ENCODE measurements at places on chromosomes 6 and 20.

DNA sequence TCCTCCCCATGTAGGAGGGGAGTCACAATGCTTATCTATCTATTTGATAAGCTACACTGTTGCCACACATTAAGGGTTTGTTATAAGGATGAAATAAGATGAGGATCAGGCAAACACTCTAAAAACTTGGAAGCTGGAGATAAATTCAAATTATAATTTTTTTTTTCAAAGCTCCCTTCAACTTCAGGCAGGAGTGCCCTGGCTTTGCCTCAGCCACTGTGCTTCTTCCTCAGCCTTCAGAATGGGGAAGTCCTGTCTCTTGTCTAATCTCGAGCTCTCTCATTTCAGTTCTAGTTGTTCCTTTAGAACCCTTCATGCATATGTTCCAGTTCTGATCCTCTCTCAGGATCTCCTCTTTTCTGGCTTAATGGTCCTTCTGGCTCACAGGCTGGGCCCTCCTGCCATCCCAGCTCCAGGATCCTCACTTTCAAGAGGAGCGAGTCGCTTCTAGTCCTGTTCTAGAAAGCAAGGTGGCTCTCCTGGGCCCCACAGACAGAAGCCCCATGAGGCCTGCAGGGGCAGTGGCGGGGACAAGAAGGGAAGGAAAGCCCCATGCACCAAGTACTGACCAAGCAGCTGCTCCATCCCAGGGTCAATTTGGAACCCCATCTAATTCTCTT, 164.3 kb downstream of the VEGFA start:
- DNase-seq = no peak

DNA sequence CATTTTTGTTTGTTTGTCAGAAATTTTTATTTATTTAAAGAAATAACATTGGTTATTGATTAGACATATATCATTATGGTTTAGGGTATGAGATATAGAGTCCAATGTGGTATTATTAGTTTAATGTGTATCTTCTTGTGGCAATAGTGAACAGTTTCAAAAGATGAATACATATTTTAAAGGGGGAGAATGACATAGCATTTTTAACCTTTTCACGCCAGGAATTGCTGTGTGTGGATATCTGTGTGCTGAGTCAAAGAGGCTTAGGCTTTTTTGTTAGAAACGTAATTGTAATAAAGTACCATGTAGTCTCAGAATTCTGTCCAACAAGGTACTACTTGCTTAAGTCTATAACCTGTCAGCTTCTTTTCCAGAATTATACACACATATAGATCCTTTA, 451.6 kb downstream of the ADGRB3 start:
- no peak for DNase-seq

DNA sequence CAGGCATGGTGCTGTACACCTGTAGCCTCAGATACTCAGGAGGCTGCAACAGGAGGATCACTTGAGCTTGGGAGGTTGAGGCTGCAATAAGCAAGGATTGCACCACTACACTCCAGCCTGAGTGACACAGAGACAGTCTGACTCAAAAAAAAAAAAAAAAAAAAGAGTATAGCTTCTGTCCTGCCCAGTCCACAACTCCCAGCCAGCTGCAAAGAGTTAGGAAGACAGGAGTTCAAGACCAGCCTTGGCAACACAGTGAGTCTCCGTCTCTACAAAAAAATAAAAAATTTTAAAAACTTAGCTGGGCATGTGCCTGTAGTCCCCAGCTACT, 28.3 kb upstream of the TLDC2 start:
- no peak for DNase-seq

- no peak for DNase-seq
Measured at GRCh38 chr20:45427236-45428149, 11.6 kb downstream of the PIGT start.

- no peak for DNase-seq
Measured at GRCh38 chr6:140153703-140154102, 779.3 kb upstream of the CITED2 start.

GRCh38 chr6:62150048-62150663, 135.9 kb downstream of the KHDRBS2 start:
- peak; percentile 6 for DNase-seq

GRCh38 chr6:2626401-2626800, 124.3 kb downstream of the MYLK4 start:
- no peak for DNase-seq

- DNase-seq = no peak
Measured at GRCh38 chr6:11580686-11581405, 43.3 kb downstream of the TMEM170B start.

DNA sequence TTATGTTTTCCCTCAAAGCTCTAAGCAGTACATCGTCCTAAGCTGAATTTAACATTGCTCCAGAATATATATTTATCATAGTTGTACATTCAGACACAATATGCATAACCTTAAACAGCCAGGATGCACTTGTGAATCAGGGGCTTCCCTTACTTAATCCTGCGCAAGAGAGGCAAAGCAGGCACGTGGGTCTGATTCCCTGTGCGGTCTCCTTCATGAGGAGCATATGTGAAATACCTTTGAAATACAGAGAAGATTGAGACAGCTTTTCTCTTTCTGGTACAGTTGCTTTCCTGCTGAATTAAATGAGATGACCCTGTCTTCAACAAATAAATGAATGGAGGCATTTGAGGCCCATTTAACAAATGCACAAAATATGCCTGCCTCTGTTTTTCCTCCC, 1.5 kb downstream of the HTR1E start:
- DNase-seq = no peak

DNA sequence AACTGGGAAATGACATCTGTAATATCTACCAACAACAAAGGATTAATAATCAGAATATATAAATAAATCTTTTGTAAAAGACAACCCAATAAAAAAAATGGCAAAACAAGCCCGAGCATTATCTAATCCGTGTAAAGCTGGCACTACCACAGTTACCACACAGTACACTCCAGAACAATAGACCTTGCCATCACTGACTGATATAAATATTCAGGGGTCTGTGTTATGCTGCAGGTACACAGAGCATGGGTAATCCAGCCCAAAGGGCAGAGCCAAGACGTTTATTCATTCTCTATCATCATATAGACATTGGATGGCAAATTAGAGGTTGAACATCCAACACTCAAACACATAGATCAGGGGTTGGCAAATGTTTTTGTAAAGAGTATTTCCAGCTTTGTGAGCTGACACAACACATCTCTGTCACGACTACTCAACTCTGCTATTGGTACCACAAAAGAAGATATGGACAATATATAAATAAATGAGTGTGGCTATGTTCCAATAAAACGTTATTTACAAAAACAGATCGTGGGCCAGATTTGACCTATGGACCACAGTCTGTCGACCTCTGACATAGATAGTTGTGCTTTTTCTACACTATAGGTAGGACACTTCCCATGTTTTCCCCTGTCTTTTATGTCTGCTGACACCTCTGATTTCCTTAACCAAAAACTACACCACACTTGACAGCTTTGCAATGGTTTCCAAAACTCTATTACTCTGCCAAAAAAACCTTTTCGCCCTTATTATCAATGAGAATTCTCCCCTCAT, 4.5 kb downstream of the NCOA6 start:
- no peak for DNase-seq

GRCh38 chr20:63577317-63577894, 3.4 kb upstream of the HELZ2 start:
- no peak for DNase-seq

DNA sequence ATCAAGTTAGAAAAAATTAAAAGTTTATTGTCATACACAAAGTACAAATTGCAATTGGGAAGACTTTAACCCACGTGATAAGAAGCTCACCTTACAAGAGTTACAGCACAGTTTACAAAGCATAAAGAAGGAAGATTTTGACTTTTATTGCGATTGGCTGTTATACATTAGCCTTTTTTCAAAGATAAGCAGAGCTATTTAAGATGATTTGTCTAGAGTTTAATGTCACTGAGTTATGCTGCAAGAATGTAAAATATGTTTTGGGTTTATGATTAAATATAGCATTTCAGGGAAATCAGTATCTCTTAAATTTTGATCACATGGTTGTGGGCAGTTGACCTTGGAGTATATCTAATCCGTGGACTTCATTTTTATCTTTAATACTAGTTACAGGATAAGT, 664.2 kb upstream of the PTCHD4 start:
- DNase-seq = no peak

- DNase-seq = no peak
Measured at GRCh38 chr20:59018817-59019216, 412 bp upstream of the TUBB1 start.

DNA sequence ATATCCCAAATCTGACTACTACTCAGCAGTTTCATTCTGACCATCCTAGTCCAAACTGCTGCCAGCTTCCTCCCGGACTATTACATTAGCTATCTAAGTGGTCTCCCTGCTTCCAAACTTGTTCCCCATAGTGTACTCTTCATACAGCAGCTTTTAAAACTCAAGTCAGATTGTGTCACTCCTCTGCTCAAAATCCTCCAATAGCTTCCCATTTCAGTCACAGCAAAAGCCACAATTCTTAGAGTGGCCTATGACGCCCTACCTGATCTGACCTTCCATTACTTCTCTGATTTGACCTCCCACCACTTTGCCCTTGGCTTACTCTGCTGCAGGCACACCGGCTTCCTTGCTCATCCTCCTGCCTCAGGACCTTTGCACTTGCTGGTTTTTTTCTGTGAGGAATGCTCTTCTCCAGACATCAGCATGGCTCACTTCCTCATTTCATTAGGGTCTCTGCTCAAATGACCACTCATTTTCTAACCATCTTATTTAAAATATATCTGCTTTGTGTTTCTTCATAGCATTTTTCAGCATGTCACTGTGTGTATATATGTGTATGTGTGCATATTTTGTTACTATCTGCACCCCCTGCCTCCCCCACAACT, 111.1 kb upstream of the DTNBP1 start:
- no peak for DNase-seq

DNA sequence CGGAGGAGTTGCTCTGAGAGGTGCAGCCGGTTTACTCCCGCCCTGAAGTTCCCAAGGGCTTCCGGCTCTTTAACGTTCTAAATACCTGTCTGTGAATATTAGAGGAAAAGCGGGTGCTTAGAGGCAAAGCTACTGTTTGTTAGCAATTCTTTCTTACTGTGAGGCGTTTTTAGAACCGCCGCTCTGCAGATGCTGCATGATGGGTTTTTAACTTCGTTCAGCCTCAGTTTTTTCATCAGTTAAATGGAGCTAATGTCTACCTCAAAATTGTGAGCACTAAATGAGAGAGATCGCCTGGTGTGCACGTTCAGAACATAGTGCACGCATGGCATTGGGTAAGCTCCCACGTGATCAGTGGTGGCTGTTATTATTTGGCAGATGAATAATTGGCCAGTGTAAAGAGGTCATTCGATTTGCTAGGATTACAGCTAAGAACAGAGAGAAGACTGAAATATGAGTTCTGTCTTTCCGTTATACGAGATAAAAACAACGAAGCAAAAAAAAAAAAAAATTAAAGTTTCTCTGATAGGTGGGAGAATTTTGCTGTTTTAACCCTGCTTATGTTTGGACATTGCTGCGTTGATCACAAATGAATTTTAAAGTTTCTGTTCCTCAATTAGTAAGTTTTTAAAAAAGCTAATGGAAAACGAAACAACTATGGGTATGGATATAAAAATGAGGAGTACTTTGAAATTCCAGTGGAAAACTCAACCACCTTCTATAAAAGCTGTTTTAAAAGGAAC, 660 bp upstream of the TFB1M start:
- no peak for DNase-seq

GRCh38 chr6:24902782-24903181, 33.0 kb downstream of the RIPOR2 start:
- no peak for DNase-seq

DNA sequence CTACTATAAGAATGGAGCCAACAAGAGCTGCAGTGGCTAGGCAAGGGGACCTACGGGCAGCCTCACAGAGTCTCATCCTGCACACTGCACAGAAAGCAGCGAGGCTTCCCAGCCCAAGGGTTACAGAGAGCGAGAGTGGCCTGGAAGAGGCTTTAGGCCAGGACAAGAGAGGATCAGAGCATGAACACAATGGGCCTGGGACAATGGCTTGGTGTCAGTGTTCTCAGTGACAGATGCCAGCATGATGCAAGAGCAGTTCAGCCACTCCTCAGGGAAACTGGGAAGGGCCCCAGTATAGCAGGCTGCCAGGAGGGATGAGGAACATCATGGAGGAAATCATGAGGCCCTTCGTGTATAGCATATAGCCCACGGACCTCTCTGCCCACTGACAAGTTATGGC, 108.0 kb downstream of the NUS1 start:
- DNase-seq = no peak

GRCh38 chr20:58086763-58087561, 141.5 kb downstream of the ANKRD60 start:
- DNase-seq = peak; percentile 52

DNA sequence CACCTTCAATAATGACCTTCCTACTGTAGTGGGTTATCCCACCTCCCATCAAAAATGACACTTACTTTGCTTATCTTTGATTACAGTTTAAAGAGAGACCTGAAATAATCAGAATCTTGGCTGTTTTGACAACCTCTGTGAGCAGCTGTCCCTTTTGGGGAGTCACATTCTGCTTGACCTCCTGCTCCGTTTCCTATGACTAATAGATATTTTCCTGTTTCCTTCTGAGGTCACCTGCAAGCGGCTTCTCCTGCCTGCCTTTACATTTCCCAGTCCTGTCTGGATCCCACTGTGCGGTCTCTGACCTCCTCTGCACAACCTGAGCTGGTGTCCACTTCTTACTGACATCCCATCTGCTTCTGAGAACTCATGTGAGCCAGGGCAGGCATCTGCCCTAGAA, 54.2 kb downstream of the TRAM2 start:
- DNase-seq = no peak

DNA sequence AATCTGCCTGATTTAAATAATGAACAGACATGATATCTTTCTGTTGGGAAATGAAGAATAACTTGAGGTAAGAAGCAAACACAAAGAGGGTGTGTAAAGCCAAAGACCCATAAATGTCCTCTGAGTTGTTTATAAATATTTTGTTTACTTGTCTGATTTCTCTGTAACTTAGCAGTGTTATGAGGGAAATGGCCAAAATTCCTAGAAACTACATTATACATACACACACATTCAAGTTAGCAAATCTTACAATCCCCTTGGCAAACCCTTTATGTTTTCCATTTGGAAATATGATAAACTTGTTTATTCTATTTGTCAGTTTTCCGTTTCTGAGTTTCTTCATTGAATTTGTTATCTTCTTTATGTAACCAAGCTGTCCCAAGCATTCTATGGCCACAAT, 81.4 kb upstream of the TCF21 start:
- DNase-seq = no peak

GRCh38 chr20:38812182-38812581, 6.7 kb downstream of the PPP1R16B start:
- no peak for DNase-seq

DNA sequence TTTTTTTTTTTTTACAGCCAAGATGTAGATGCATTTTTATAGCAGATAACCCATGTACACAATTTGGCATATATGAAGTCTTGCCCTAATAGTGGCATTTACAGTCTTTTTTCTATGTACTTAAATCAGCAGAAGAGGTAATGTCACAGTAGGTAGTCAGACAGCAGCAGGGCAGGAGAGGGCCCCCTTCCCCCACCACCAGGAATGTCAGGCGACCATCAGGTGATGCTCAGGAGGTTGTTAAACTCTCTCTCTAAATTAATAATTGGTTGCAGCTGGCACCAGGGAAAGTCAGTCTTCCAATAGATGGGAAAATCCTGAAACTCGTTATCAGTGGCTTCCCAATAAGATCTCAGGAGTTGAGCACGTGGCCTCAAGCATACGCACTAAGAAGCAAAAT, 188.0 kb upstream of the ADGRB3 start:
- DNase-seq = no peak
